Activated T-helper 2 cell treated with anti-CD3 and anti-CD28 coated beads, Interferon-gamma antibody, Interleukin-2, Interleukin-4, amounts not matched to agents 10 μg/mL and 5 μg/mL and 100 μg/mL, durations not matched to agents 14 hours and 24 hours and 36 hours (primary cell): ENCODE measurements at places on chromosomes 2 and 18. TPM values are rescaled to one million over a fixed set of nuclear protein-coding genes. Genes with fewer than 3 reads are reported as not detected.

- peaks cover 10% of the 10 kb centered on the region for H3K4me1 ChIP-seq
- no peaks in the 10 kb centered on the region for H3K36me3 ChIP-seq
- peaks cover 27% of the 10 kb centered on the region for H3K27me3 ChIP-seq
- DNase-seq, result no peak
These were observed 1.5 kb downstream of the EPB41L5 start for GRCh38 chr2:120014226-120014980.

- no peak overlapping the region for H3K27ac ChIP-seq
- no peaks in the 10 kb centered on the region for H3K36me3 ChIP-seq
- no peak overlapping the region for H3K4me3 ChIP-seq
These were observed 12.0 kb downstream of the RUFY4 start for GRCh38 chr2:218081063-218081462.

DNA sequence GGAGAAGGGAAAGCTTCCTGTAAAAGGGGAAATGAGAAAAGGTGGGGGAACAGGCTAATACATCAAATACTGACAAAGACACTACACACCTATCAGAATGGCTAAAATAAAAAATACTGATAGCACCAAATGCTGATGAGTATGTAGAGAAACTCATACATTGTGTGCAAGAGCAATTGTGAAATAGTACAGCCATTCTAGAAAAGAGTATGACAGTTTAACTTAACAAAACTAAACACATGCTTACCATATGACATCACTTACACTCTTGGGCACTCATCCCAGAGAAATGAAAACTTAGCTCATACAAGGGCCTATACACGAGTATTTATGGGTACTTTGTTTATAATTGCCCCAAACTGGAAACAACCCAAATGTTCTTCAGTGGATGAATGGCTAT is 53.4 kb downstream of the ZNF638 start:
- peaks cover 3% of the 10 kb centered on the region for H3K4me1 ChIP-seq
- no peak overlapping the region for H3K4me3 ChIP-seq
- no peak overlapping the region for H3K27ac ChIP-seq
- H3K27me3 ChIP-seq, result no peaks in the 10 kb centered on the region
- DNase-seq, result no peak
- H3K36me3 ChIP-seq, result peaks cover 71% of the 10 kb centered on the region

Gene PPP1R1C
- total RNA-seq, result not detected in 2 replicates

GRCh38 chr2:96703021-96703751 is 36.7 kb downstream of the LMAN2L start:
- no peaks in the 10 kb centered on the region for H3K4me1 ChIP-seq
- no peak overlapping the region for H3K27ac ChIP-seq
- no peak for DNase-seq
- peaks cover 15% of the 10 kb centered on the region for H3K36me3 ChIP-seq

Gene NRP2
- total RNA-seq, result 59.9 and 61.7 TPM in 2 replicates

- peaks cover 25% of the 10 kb centered on the region for H3K27me3 ChIP-seq
- no peak overlapping the region for H3K27ac ChIP-seq
- H3K4me1 ChIP-seq, result no peaks in the 10 kb centered on the region
- no peak overlapping the region for H3K4me3 ChIP-seq
- no peaks in the 10 kb centered on the region for H3K36me3 ChIP-seq
- DNase-seq, result no peak
These were observed 87.4 kb downstream of the MYO5B start for GRCh38 chr18:50107468-50107977.

- no peak overlapping the region for H3K4me3 ChIP-seq
- DNase-seq, result no peak
- no peaks in the 10 kb centered on the region for H3K4me1 ChIP-seq
These were observed 631.0 kb upstream of the NXPH2 start for GRCh38 chr2:139411236-139411635.

Gene AGXT
- not detected in 2 replicates for total RNA-seq

- no peak overlapping the region for H3K4me3 ChIP-seq
- H3K4me1 ChIP-seq, result no peaks in the 10 kb centered on the region
These were observed 172.9 kb upstream of the SOX11 start for GRCh38 chr2:5519286-5519685.

- no peaks in the 10 kb centered on the region for H3K36me3 ChIP-seq
- no peak overlapping the region for H3K4me3 ChIP-seq
- H3K27me3 ChIP-seq, result no peaks in the 10 kb centered on the region
- no peak overlapping the region for H3K27ac ChIP-seq
- peaks cover 8% of the 10 kb centered on the region for H3K4me1 ChIP-seq
These were observed 569.3 kb downstream of the TNS1 start for GRCh38 chr2:217433522-217433921.

DNA sequence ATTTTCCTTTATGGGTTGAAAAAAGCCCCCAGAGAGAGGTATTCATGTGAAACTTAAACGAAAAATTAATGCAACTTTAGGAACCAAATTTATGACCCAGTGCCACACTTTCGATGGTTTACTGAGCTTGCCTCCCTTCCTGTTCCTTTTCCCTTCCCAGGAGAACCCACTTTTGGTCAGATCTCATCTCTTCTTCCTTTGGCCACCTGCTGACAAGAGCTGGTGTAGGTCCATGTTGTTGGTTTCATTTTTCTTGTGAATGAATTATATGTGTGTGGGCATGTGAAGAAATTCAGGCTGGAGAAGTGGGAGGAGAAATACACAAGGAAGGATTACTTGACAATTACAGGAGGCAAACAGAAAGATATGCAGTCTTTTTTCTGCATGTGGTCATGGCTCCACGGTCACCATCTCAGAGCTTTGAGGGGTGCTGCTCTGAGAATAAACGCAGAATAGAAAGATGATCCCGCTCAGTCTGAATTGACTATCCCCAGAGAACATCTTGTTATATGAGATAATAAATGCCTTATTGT is 111.3 kb upstream of the TCF4 start:
- H3K27ac ChIP-seq, result no peak overlapping the region
- H3K27me3 ChIP-seq, result no peaks in the 10 kb centered on the region
- no peaks in the 10 kb centered on the region for H3K36me3 ChIP-seq
- H3K4me1 ChIP-seq, result no peaks in the 10 kb centered on the region

GRCh38 chr2:96374211-96374951 is 38.8 kb downstream of the NCAPH start:
- peaks cover 73% of the 10 kb centered on the region for H3K36me3 ChIP-seq
- H3K4me3 ChIP-seq, result no peak overlapping the region
- no peak overlapping the region for H3K27ac ChIP-seq
- no peaks in the 10 kb centered on the region for H3K27me3 ChIP-seq

GRCh38 chr2:20444101-20444992 is 2.5 kb upstream of the RHOB start:
- H3K36me3 ChIP-seq, result peaks cover 17% of the 10 kb centered on the region
- peaks cover 46% of the 10 kb centered on the region for H3K27me3 ChIP-seq
- no peak overlapping the region for H3K27ac ChIP-seq
- peaks cover 7% of the 10 kb centered on the region for H3K4me1 ChIP-seq

- H3K27me3 ChIP-seq, result no peaks in the 10 kb centered on the region
- H3K36me3 ChIP-seq, result peaks cover 24% of the 10 kb centered on the region
- H3K4me1 ChIP-seq, result no peaks in the 10 kb centered on the region
- no peak overlapping the region for H3K4me3 ChIP-seq
- DNase-seq, result no peak
These were observed 97.1 kb downstream of the ITGA4 start for GRCh38 chr2:181554061-181554830.

Gene IL36G
- total RNA-seq, result not detected in 2 replicates

GRCh38 chr2:169139993-169140767 is 70.8 kb downstream of the DHRS9 start:
- no peaks in the 10 kb centered on the region for H3K4me1 ChIP-seq
- peaks cover 4% of the 10 kb centered on the region for H3K27me3 ChIP-seq
- no peaks in the 10 kb centered on the region for H3K36me3 ChIP-seq

Gene LDAH
- 34.7 and 35.9 TPM in 2 replicates for total RNA-seq
